ENCODE measurements at places on chromosomes 11 and 22.
A peak's percentile ranks its signal among the peaks of the same experiment; 100 is the strongest.

DNA sequence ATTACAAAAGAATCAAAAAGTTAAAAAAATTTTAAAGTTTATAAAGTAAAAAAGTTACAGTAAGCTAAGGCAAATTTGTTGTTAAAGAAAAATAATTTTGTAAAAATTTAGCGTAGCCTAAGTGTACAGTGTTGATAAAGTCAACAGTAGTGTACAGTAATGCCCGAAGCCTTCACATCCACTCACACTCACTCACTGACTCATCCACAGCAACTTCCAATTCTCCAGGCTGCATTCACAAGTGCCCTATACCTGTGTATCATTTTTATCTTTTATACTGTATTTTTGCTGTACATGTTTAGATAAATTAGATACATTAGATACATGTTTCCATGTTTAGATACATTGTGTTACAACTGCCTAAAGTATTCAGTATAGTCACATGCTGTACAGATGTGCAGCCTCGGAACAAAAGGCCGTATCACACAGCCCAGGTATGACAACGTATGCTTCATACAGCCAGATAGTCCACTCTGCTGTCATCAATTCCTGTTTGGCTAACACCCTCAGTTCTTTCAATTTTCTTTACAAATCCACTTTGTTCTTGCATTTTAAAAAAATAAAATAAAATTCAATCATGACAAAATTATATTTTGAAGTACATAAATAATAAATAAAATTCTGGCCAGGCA, 80.7 kb downstream of the RBFOX2 start:
- no peak for DNase-seq

GRCh38 chr11:57641011-57641807, 8.5 kb downstream of the YPEL4 start:
- DNase-seq = peak; percentile 75

DNA sequence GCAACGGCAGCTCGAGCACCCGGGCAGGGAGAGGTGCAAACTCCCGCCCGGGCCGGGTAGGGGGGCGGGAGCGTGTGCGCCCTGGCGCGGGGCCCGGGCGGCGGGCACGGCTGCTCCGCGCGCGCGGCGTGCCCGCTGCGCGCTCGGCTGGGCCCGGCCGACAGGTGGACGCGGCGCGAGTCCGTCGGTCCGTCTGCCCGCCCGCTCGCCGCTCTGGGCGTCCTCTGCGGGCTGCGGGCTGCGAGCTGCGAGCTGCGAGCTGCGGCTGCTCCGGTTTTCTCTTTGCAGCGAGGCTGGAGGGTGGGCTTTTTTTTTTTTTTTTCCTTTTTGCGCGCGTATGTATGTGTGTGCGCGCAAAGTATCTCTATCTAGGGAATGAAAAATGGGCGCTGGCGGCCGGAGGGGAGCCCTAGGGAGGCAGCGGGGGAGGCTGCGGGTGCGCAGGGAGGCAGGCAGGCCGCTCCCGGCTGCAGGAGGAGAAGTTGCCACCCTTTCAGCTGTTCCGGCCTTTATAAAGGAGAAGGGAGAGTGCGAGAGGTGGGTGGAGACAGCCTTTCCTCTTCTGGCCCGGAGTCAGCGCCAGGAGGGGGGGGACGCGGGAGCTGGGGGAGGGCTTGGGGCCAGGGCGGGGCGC, at the start of gene PDGFB:
PDGFB (minus strand) TSS at position 487 of the 634 bp plus-strand sequence. CDS start 1,019 bp downstream, outside the sequence.
- DNase-seq = no peak

DNA sequence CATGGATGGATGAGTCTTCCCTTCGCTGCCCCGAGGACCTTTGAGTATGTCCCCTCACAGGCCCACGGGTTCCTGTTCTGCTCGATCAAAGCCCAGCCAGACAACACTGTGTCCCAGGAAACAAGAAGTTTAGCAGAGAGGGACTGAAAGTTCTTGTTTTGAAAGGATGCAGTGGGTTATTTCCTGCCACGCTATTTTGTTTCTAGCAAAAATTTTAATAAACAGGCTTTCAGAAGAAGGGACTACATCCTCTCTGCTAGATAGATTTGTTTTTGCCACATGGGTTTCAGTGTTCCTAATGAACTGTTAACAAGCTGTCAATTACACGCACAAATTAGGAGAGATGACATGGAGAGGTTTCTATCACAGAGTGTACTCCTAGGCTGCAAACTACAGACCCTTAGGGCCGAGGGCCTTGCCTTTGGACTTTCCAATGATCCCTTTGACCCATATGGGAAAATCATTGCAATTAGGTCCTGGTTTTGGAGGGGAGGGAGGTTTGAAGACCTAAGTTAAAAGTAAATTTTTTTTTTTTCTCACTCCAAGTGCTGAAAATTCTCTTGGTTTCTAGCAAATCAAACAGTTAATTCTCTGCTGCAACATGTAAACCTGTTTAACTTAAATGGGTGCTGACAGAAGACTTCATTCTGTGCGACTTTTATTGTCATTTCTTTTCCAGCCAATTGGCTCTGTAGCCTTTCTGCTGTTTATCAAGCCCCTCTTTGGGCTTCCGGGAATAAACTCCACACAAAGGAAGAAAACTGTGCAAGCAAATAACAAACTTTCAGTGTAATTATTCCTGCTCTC, 81.4 kb downstream of the RCN1 start:
- no peak for DNase-seq

DNA sequence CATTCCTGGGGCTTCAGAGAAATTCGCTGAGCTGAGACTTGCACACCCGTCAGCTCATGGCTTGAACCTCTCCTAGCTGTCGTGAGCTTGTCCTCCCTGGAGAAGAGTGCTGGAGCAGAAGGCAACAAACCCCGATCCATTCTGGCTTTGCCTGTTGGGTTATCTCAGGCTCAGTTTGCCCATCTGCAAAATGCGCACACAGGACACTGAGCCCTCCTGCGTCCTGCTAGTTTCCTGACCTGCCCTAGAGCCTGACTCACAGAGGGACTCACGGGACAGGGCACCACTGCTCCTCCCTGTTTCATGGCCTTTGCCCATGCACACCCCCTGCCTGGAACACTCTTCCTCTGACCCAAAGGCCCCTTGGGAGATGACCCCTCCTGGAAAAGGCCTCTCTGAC, 365.0 kb downstream of the MN1 start:
- no peak for DNase-seq

GRCh38 chr11:123209591-123209990, 14.5 kb upstream of the CLMP start:
- DNase-seq = no peak

- no peak for DNase-seq
These were observed 26.1 kb downstream of the APIP start for GRCh38 chr11:34890089-34890488.

GRCh38 chr11:80155412-80156017, 714.7 kb upstream of the TENM4 start:
- DNase-seq = peak; percentile 13

DNA sequence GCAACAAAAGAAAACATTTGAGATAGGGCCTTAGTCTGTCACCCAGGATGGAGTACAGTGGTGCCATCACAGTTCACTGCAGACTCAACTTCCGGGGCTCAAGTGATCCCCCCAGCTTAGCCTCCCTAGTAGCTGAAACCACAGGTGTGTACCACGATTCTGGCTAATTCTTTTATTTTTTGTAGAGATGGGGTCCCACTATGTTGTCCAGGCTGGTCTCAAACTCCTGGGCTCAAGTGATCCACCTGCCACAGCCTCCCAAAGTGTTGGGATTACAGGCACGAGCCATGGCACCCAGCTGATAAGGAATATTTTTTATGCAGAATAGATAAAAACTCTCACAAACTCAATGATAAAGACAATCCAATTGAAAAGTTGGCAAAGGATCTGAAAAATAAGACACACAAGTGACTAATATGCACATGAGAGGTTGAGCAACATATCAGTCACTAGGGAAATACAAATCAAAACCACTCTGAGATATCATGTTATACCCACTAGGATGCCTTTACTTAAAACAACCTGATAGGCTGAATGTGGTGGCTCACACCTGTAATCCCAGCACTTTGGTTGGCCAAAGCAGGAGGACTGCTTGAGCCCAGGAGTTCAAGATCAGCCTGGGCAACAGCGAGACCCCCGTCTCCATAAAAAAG, 33.9 kb upstream of the CLTCL1 start:
- DNase-seq = peak; percentile 53

- DNase-seq = no peak
These were observed 89.1 kb downstream of the CELSR1 start for GRCh38 chr22:46448333-46448732.

DNA sequence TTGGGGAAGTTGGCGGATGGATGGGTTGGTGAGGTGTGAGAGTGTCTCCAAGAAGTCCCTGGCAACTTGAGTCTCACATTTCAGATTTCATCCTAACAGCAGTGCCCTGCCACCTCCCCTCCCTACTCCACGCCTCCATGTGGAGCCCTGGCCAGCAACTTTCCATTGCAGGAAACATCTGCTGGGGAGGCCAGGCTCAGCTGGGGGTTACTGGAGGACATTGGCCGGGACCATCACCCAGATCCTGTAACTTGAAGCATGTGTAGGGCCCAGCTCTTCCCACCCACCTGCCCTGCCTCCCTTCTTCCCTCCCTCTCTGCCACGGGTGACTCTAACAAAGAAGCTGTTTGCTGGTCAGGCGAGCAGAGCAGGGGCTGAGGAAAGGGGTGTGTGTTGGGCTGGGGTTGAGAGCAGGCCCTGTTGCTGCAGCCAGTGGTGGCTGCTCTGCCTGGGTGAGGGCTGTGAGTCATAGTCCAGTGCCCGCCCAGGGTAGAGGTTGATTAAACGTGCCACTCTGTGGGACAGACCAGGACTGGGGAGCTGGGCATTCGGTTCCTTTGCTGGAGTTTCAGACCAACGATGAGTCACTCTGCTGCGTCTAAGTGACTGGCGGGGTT, 64.0 kb downstream of the SCN3B start:
- peak; percentile 79 for DNase-seq

DNA sequence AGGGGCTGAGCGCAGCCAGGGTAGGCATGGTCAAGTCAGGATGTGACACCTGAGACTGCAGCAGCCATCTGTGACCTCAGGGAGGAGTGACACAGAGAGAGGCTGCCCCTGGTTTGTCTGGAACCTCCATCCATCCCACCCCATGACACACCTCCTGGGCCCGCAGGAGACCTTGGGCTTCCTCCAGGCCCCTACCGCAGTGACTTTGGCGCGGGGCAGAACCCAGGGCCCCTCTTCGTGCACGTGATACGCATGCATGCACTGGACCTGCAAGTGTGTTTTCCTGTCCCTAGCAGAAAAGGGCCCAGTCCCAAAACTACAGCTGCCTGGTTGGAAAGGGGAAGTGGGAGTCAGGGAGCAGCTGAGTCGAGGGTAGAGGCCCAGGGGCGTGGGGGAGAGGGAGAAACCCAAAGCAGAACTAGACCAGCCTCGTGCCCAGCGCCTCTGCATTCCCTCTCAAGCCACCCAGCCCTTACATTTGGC, 7.9 kb upstream of the CYTH4 start:
- no peak for DNase-seq

- no peak for DNase-seq
These were observed 4.2 kb upstream of the LRFN4 start for GRCh38 chr11:66852466-66853241.
